Chondrocyte (in vitro differentiated cells): ENCODE measurements at places on chromosomes 7 and 10. TPM values are rescaled to one million over a fixed set of nuclear protein-coding genes. Genes with fewer than 3 reads are reported as not detected.

- H3K27me3 ChIP-seq, result peaks cover 6% of the 10 kb centered on the region
- peaks cover 7% of the 10 kb centered on the region for H3K4me1 ChIP-seq
- no peak for DNase-seq
- no peak overlapping the region for H3K4me3 ChIP-seq
- H3K27ac ChIP-seq, result no peak overlapping the region
- H3K36me3 ChIP-seq, result no peaks in the 10 kb centered on the region
Measured at GRCh38 chr7:140418653-140419052, 14.8 kb downstream of the RAB19 start.

DNA sequence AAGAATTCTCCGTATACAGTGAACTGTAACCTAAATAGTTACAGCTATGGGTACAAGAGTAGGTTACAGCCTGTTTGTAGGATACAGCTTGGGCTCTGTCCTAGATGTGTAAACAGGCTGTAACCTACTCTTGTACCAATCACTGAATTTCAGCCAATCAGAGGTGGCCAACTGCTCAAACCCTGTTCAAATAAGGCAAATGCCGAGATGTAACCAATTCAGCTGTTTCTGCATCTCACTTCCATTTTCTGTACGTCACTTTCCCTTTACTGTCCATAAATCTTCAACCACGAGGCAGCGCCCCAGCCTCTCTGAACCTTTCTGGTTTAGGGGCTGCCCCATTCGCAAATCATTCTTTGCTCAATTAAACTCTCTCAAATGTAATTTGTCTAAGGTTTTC is 8.3 kb upstream of the MMP21 start:
- H3K4me3 ChIP-seq, result no peak overlapping the region
- no peaks in the 10 kb centered on the region for H3K4me1 ChIP-seq
- no peak for DNase-seq
- H3K27me3 ChIP-seq, result no peaks in the 10 kb centered on the region
- no peak overlapping the region for H3K27ac ChIP-seq
- no peaks in the 10 kb centered on the region for H3K36me3 ChIP-seq

DNA sequence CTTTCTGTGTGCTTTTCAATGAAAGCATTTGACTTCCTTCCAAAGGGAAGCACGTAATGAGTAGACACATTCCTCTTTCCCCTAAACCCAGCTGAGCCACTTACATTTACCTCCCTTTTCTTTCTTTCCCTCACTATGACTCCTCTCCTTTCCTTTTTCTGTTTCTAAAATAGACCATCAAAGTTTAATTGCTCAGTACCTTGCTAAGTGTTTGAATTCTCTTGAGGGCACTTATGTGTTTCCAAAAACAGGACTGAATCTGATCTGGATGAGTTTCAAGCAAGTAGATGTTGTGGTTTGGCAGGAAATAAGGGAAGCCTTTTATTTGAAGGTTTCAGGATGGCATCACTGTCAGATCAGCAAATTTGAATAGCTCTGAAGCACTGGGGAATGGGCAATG is 396.2 kb downstream of the REEP3 start:
- DNase-seq, result no peak
- H3K36me3 ChIP-seq, result no peaks in the 10 kb centered on the region
- H3K27ac ChIP-seq, result no peak overlapping the region
- H3K4me3 ChIP-seq, result no peak overlapping the region
- peaks cover 5% of the 10 kb centered on the region for H3K4me1 ChIP-seq
- H3K27me3 ChIP-seq, result no peaks in the 10 kb centered on the region

DNA sequence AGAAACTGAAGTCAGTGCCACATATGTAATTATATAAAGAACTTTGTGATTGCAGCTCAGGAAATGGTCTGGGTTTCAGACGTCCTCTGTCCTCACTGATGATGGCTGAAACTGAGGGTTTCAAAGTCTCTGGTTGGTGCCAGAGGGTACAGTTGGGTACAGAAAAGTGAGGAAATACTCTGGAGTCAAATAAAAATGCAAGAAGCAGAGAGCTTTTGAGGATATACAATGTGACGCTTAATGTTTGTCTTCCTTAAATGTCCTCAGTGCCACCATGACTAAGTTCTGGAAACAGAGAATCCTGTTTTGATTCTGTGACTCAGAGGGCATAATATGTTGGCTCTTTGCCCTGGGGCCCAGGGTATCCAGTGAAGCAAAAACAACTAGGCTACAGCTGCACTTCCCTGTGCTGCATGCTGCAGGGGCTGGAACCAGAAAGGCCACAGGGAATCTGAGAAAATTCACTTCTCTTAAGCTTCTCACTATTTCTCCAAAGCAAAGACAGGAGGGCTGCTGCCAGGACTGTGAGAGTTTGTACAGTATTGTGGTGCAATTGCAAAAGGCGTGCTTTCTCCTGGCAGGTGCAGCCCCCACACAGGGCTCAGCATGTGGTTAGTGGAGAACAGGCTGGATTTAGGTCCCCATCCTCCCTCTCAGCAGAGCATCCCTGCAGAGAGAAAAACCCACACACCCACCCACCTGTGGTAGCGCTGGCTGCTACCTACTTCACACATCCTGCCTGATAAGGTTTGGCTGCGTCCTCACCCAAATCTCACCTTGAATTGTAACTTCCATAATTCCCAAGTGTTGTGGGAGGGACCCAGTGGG is 169.5 kb upstream of the SVIL start:
- H3K4me1 ChIP-seq, result peaks cover 44% of the 10 kb centered on the region
- H3K36me3 ChIP-seq, result no peaks in the 10 kb centered on the region
- DNase-seq, result no peak

GRCh38 chr10:128087884-128088709 is 38.1 kb downstream of the MKI67 start:
- H3K27ac ChIP-seq, result no peak overlapping the region
- no peaks in the 10 kb centered on the region for H3K27me3 ChIP-seq
- H3K36me3 ChIP-seq, result no peaks in the 10 kb centered on the region
- H3K4me1 ChIP-seq, result peaks cover 8% of the 10 kb centered on the region
- no peak overlapping the region for H3K4me3 ChIP-seq

LIPK gene
- total RNA-seq, result not detected in 3 replicates

- no peak overlapping the region for H3K27ac ChIP-seq
- H3K4me3 ChIP-seq, result no peak overlapping the region
- no peaks in the 10 kb centered on the region for H3K27me3 ChIP-seq
- no peaks in the 10 kb centered on the region for H3K36me3 ChIP-seq
- H3K4me1 ChIP-seq, result no peaks in the 10 kb centered on the region
- DNase-seq, result no peak
Measured at GRCh38 chr10:56662765-56663447, 301.8 kb upstream of the ZWINT start.

GRCh38 chr7:140534743-140535142 is 55.4 kb upstream of the MKRN1 start:
- H3K27ac ChIP-seq, result no peak overlapping the region
- H3K27me3 ChIP-seq, result no peaks in the 10 kb centered on the region
- DNase-seq, result no peak
- peaks cover 12% of the 10 kb centered on the region for H3K4me1 ChIP-seq
- H3K36me3 ChIP-seq, result peaks cover 2% of the 10 kb centered on the region
- no peak overlapping the region for H3K4me3 ChIP-seq

TACR2 gene
- total RNA-seq, result not detected in 3 replicates

GRCh38 chr10:22427890-22428571 is 82.7 kb downstream of the SPAG6 start:
- DNase-seq, result no peak
- H3K27me3 ChIP-seq, result no peaks in the 10 kb centered on the region
- H3K27ac ChIP-seq, result no peak overlapping the region
- no peaks in the 10 kb centered on the region for H3K36me3 ChIP-seq

DNA sequence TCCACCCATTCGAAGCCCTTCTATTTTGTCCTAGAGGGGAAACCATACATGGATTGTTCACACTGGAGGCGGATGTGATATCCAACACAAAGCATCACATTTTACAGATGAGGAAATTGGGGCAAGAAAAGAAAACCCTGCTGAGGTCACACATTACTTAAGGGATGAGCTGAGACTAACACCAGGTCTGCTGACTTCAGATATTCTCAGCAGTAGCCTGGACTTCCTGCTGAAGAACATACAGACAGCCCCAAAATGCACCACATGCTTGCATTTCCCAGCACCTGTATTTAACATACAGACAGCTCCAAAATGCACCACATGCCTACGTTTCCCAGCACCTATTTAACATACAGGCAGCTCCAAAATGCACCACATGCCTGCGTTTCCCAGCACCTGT is 11.2 kb downstream of the GIMAP5 start:
- no peak for DNase-seq
- H3K27ac ChIP-seq, result no peak overlapping the region
- peaks cover 4% of the 10 kb centered on the region for H3K27me3 ChIP-seq
- no peak overlapping the region for H3K4me3 ChIP-seq
- no peaks in the 10 kb centered on the region for H3K4me1 ChIP-seq
- H3K36me3 ChIP-seq, result no peaks in the 10 kb centered on the region

GRCh38 chr10:75400771-75401568 is 594 bp downstream of the ZNF503 start:
- peak overlapping the region; percentile 83 for H3K27ac ChIP-seq
- peak overlapping the region; percentile 94 for H3K4me3 ChIP-seq
- H3K36me3 ChIP-seq, result peaks cover 10% of the 10 kb centered on the region
- no peak for DNase-seq
- peaks cover 29% of the 10 kb centered on the region for H3K4me1 ChIP-seq

- H3K4me1 ChIP-seq, result peaks cover 19% of the 10 kb centered on the region
- H3K36me3 ChIP-seq, result no peaks in the 10 kb centered on the region
- H3K4me3 ChIP-seq, result no peak overlapping the region
- H3K27me3 ChIP-seq, result peaks cover 7% of the 10 kb centered on the region
- peak overlapping the region; percentile 82 for H3K27ac ChIP-seq
Measured at GRCh38 chr7:3267966-3268690, 32.9 kb upstream of the SDK1 start.

- DNase-seq, result no peak
- no peaks in the 10 kb centered on the region for H3K27me3 ChIP-seq
- no peak overlapping the region for H3K4me3 ChIP-seq
- H3K36me3 ChIP-seq, result peaks cover 1% of the 10 kb centered on the region
- H3K27ac ChIP-seq, result no peak overlapping the region
Measured at GRCh38 chr10:116099023-116099420, 174.0 kb downstream of the GFRA1 start.

GRCh38 chr10:6128591-6129251 is 39.9 kb downstream of the RBM17 start:
- no peak for DNase-seq
- peaks cover 22% of the 10 kb centered on the region for H3K4me1 ChIP-seq
- H3K27me3 ChIP-seq, result peaks cover 3% of the 10 kb centered on the region
- no peak overlapping the region for H3K4me3 ChIP-seq

DNA sequence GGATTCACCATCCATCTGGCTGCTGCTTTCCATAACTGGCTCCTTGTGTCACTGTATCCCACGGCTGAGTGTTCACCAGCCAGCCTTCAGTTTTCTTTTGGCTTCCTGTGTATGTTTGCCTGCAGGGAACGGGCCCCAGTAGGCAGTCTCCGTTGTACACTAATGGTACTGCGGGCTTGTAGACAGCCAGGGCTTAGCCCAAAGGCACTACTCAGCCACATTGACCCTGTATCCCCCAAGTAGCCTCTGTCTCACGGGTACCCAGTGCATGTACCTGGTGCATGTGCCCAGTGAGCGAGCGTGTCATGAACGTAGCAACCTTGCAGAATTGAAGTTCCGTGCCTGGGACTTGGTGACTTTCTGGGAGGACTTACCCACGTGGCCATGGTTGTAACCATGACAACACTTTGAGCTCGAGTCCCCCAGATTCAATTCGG is 6.1 kb downstream of the PFKFB3 start:
- no peaks in the 10 kb centered on the region for H3K27me3 ChIP-seq
- H3K36me3 ChIP-seq, result peaks cover 4% of the 10 kb centered on the region
- no peak overlapping the region for H3K4me3 ChIP-seq
- H3K27ac ChIP-seq, result peak overlapping the region; percentile 54
- peaks cover 60% of the 10 kb centered on the region for H3K4me1 ChIP-seq

DNA sequence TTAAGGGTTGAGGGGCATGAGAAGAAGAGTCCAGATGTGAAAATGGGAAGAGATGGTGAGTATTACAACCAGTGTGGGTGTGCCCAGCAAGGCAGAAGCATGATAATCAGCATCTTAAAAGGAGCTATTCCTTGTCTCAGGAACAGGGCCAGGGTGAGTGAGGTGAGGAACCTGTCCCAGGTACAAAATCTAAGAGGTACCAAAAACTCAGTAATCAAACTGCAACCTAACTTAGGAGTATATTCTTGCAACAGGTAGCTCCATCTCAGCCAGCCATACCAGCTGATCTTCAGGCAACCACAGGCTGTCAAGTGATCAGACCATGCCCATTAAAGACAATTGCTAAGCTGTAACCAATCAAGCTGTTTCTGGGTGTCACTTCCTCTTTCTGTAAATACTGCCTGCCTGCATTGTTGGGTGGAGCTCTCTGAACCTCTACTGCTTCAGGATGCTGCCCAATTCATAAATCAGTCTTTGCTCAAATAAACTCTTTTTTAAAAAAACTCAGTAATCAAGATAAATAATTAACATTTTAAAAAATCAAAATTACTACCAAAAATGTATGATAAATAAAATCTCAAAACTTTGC is 7.4 kb downstream of the KEL start:
- no peaks in the 10 kb centered on the region for H3K36me3 ChIP-seq
- DNase-seq, result no peak
- H3K4me3 ChIP-seq, result no peak overlapping the region

- peaks cover 21% of the 10 kb centered on the region for H3K4me1 ChIP-seq
- no peak overlapping the region for H3K27ac ChIP-seq
- H3K4me3 ChIP-seq, result no peak overlapping the region
- H3K27me3 ChIP-seq, result no peaks in the 10 kb centered on the region
Measured at GRCh38 chr10:124142960-124143359, 49.6 kb upstream of the CHST15 start.

DNA sequence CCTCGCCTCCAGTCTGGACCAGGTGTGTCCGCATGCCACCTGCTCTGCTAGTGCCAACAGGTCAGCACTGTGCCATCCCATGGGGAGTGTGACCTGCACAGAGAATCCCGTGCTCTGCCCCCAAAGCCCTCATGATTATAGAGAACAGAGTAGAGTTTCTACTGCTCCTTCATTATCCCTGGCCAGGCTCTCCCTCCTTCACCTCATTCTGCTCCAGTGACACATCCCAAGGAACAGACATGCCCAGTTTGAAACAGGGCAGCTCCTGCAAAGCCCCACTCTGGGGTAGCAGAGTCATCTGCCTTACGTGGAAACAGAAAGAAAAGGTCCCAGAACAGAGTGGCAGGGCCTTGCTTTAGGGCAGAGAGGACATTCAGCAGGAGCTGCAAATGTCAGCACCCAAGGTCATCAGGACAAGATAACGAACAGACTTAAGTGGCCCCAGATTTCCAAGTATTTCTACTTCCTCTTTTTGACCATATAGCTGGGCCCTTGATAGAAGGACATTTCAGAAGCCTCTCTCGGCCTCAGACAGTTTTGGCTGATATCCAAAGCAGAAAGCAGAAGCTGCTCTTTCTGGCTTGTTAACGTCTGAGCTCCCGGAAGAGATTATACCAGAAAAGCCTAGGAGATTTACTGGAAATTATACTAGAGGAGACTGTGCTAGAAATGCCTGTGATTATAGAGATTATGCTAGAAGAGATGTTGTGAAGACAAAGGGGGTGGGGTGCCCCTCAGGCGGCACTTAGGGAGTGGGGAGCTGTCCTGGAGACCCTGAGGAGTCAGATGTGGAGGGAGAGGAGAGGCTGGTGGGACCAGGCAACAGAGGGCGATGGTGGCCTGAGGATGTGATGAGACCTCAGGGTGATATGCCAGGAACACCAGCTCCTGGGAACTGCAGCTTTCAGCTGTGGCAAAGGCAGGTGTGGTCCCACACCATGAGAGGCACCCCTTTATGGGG is 12.6 kb downstream of the TMEM176B start:
- no peak overlapping the region for H3K27ac ChIP-seq
- H3K4me3 ChIP-seq, result no peak overlapping the region
- H3K27me3 ChIP-seq, result peaks cover 37% of the 10 kb centered on the region
- DNase-seq, result no peak
- no peaks in the 10 kb centered on the region for H3K36me3 ChIP-seq
- H3K4me1 ChIP-seq, result no peaks in the 10 kb centered on the region

PIK3AP1 gene
- total RNA-seq, result 9.7 to 12.4 TPM (median 9.9 TPM) in 3 replicates
